Endothelial cell of umbilical vein (primary cell): ENCODE measurements at places on chromosomes 12 and 14. TPM values are rescaled to one million over a fixed set of nuclear protein-coding genes. Genes with fewer than 3 reads are reported as not detected.

The CD4 gene
- not detected in 2 replicates for total RNA-seq

The SLC39A2 gene
- not detected in 2 replicates for total RNA-seq

The BEST3 gene
- 0.14 and 0.18 TPM in 2 replicates for total RNA-seq

The HOXC12 gene
- not detected in 2 replicates for total RNA-seq

The SUSD6 gene
- total RNA-seq: 19.5 and 29.0 TPM in 2 replicates

The FOXN4 gene
- total RNA-seq: not detected in 2 replicates

The TFCP2 gene
- 24.9 and 28.6 TPM in 2 replicates for total RNA-seq

The MYH6 gene
- not detected in 2 replicates for total RNA-seq

The TPPP2 gene
- not detected in 2 replicates for total RNA-seq

The GZMH gene
- total RNA-seq: not detected in 2 replicates

The GLRX5 gene
- total RNA-seq: 50.9 and 52.0 TPM in 2 replicates

The RNF41 gene
- 80.1 and 88.3 TPM in 2 replicates for total RNA-seq

The CLEC1A gene
- total RNA-seq: 22.5 and 24.2 TPM in 2 replicates

The KCNH3 gene
- total RNA-seq: 0.13 and 0.18 TPM in 2 replicates

The TRMT5 gene
- 12.6 and 13.5 TPM in 2 replicates for total RNA-seq

The OR6C2 gene
- not detected in 2 replicates for total RNA-seq

The PTPRR gene
- total RNA-seq: 0.46 and 0.72 TPM in 2 replicates

The LRRC9 gene
- total RNA-seq: not detected in 2 replicates

The KRT5 gene
- total RNA-seq: 0.72 and 0.86 TPM in 2 replicates

The BDKRB2 gene
- 0.39 and 0.77 TPM in 2 replicates for total RNA-seq

The KIF5A gene
- total RNA-seq: 0.12 and 0.35 TPM in 2 replicates

The CRACR2A gene
- total RNA-seq: 14.9 and 15.9 TPM in 2 replicates

The UBE3B gene
- total RNA-seq: 32.7 and 40.8 TPM in 2 replicates

The OVCH1 gene
- total RNA-seq: not detected in 2 replicates

The HSPB8 gene
- 10.1 and 10.8 TPM in 2 replicates for total RNA-seq

The SDR9C7 gene
- not detected in 2 replicates for total RNA-seq

The TRPV4 gene
- 8.8 and 12.3 TPM in 2 replicates for total RNA-seq

The HELB gene
- total RNA-seq: 3.4 and 4.0 TPM in 2 replicates

The DICER1 gene
- total RNA-seq: 41.1 and 43.6 TPM in 2 replicates

The CLEC2A gene
- total RNA-seq: not detected in 2 replicates

The CLEC9A gene
- not detected in 2 replicates for total RNA-seq

The SLCO1B1 gene
- total RNA-seq: not detected in 2 replicates

The PLEK2 gene
- 3.8 and 4.7 TPM in 2 replicates for total RNA-seq

The PSMC1 gene
- total RNA-seq: 129 and 132 TPM in 2 replicates

The KRT74 gene
- total RNA-seq: not detected in 2 replicates

The CLEC1B gene
- total RNA-seq: not detected in 2 replicates

The CEP170B gene
- total RNA-seq: 35.0 and 38.6 TPM in 2 replicates

The MAP1LC3B2 gene
- total RNA-seq: 4.1 TPM in 1 of 2 replicates, not detected in the other

The PSMC6 gene
- total RNA-seq: 92.1 and 103 TPM in 2 replicates

The CAPZA3 gene
- not detected in 2 replicates for total RNA-seq

The ZNF605 gene
- 11.0 and 11.3 TPM in 2 replicates for total RNA-seq

The DIO2 gene
- 0.75 TPM in 1 of 2 replicates, not detected in the other for total RNA-seq

The SERPINA4 gene
- not detected in 2 replicates for total RNA-seq

The RND1 gene
- 4.0 and 4.4 TPM in 2 replicates for total RNA-seq

The EPYC gene
- not detected in 2 replicates for total RNA-seq

The SPTSSA gene
- total RNA-seq: 21.3 and 21.6 TPM in 2 replicates

The LGR5 gene
- not detected in 2 replicates for total RNA-seq

The KERA gene
- not detected in 2 replicates for total RNA-seq

The SDSL gene
- total RNA-seq: 3.7 and 5.7 TPM in 2 replicates

The VAMP1 gene
- total RNA-seq: 6.6 and 7.0 TPM in 2 replicates

The KRT75 gene
- not detected in 2 replicates for total RNA-seq

The GLT1D1 gene
- total RNA-seq: not detected in 2 replicates

The B4GALNT1 gene
- total RNA-seq: 0.25 and 0.35 TPM in 2 replicates

The TMED8 gene
- 12.6 and 13.5 TPM in 2 replicates for total RNA-seq

The NINJ2 gene
- 0.75 and 1.4 TPM in 2 replicates for total RNA-seq

The SALL2 gene
- 4.6 and 6.8 TPM in 2 replicates for total RNA-seq

The MYBPC1 gene
- total RNA-seq: not detected in 2 replicates
